ENCODE measurements at places on chromosomes 13 and 19.

DNA sequence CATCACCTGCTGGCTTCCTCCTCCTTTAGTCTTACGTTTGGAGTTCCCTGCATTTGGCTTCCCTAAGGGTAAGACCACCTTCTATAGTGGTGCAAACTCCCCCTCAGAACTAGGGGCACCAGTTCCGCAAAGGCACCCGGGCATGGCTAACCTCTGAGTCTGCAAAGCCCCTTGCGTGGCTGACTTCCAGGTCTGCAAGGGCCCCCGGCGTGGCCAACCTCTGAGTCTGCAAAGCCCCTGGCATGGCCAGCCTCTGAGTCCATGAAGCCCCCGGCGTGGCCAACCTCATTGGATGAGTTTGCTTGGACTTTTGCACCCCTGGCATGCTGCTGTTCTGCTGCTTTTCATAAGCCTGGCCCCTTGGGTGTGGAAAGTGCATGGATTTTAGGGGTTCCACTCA, 5.1 kb downstream of the MCF2L start:
- DNase-seq = no peak

- no peak for DNase-seq
Observed at GRCh38 chr13:52899206-52899605, 50.8 kb upstream of the PCDH8 start.

DNA sequence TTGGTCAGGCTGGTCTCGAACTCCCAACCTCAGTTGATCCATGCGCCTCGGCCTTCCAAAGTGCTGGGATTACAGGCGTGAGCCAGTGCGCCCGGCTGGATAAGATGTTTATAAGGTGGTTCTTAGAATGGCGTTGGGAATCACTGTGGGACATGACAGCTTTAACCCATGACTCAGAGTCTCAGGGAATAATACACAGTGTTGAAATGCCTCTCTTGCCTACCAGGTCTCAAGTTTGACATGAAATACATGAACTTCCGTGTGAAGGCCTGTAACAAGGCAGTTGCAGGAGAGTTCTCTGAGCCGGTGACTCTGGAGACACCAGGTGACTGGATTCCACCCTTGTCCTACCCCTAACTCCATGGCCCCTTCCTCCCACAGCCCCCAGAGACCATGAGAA, 12.6 kb downstream of the FSD1 start:
- DNase-seq = no peak

DNA sequence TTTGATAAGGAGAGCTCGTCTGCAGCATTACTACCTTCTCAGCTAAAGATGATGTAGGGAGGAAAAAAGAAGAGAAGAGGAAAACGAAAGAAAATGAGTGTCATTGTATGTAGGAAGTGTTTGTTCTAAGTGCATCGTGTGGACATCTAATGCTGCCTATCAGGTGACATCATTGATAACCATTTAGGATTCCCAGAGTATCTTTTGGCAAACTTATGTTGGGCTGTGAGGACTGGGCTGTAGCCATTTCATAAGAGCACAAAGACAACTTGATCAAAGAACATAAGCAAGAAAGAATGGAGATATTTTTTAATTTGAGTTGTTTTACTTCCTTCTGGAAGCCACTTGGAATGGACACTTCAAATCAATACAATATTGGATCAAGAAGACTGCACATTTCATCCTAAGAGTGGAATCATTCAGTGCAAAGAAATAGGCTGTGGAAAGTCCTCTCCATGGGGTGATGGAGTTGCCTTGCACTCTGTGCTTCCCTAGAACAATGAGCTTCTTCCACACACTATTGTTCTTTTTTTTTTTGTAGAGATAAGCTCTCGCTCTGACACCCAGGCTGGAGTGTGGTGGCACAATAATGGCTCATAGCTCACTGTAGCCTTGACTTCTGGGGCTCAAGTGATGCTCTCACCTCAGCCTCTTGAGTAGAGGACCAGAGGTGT, 52.4 kb upstream of the UBL3 start:
- no peak for DNase-seq

DNA sequence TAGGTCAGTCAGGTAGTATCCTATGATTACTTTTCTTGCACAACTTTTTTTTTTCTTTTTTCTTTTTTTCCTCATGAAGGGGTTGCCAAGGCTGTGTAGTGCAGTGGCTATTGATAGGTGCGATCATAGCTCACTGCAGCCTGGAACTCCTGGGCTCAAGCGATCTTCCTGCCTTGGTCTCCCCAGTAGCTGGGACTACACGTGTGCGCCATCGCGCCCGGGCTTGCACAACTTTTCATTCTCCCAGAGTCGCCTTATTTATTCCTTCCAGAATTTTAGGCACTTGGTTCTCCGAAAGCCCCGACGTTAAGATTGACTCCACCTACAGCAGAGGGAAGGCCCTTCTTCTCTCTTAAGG, 867 bp upstream of the ZNF613 start:
- no peak for DNase-seq

- DNase-seq = no peak
Observed at GRCh38 chr19:48624791-48625723, 5.8 kb downstream of the SPHK2 start.

DNA sequence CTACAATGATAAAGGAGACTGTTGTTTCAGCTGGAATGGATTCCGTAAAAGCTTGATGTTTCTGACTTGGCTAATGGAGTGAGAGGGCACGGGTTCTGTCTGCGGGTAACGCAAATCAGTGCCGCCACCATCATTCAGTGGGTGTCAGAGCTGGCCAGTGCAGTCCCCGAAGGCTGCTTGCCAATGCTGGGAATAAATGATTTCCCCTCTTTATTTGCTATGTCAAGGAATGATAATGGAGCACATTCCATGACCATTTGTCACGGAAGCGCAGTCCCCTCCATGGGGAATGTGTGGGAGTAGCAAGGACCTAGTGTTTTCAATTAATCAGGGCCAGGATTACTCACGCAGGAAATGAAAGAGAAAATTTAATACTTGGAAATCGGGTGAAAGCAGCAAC, 899.3 kb downstream of the UQCRFS1 start:
- no peak for DNase-seq

DNA sequence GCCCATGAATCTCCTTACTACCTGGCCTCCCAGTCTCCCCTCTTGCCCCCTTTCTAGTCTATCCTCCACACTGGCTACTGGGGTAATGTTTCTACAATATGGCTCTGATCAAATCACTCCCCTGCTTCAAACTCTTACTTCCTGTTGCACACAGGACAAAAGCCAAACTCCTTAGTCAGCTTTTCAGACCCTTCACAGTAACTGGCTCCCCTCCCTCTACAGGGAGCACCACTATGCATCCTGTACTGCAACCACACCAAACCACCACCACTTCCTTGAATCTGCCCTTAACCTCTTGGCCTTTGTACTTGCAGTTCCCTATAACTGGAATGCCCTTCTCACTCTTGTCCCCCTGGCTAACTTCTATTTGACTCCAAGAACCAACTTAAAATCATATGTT, 32.2 kb downstream of the DEDD2 start:
- no peak for DNase-seq

- no peak for DNase-seq
Observed at GRCh38 chr13:112073245-112074138, 6.5 kb downstream of the SOX1 start.

GRCh38 chr19:17327068-17327653, 7.5 kb downstream of the ANO8 start:
- no peak for DNase-seq

- DNase-seq = no peak
Observed at GRCh38 chr19:31152906-31153305, 196.3 kb downstream of the TSHZ3 start.

- DNase-seq = no peak
Observed at GRCh38 chr13:30877335-30877734, 28.7 kb upstream of the MEDAG start.

GRCh38 chr19:29277102-29277501, 64.2 kb upstream of the UQCRFS1 start:
- DNase-seq = no peak

DNA sequence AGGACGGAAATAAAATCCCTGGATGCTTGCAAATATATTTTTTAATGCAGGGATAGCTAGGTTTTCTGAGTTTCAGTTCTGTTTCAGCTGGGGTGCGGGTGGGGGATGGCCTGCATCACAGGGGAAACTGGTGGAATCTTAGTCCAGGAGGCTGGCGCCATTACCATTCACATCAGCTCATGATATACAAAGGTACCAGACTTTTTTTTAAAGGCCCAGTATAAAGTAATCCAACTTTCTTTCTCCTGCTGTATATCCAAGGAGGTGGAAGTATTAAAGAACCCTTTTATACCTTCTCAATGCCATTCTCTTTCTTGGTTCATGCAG, 343.8 kb downstream of the KCNRG start:
- no peak for DNase-seq

DNA sequence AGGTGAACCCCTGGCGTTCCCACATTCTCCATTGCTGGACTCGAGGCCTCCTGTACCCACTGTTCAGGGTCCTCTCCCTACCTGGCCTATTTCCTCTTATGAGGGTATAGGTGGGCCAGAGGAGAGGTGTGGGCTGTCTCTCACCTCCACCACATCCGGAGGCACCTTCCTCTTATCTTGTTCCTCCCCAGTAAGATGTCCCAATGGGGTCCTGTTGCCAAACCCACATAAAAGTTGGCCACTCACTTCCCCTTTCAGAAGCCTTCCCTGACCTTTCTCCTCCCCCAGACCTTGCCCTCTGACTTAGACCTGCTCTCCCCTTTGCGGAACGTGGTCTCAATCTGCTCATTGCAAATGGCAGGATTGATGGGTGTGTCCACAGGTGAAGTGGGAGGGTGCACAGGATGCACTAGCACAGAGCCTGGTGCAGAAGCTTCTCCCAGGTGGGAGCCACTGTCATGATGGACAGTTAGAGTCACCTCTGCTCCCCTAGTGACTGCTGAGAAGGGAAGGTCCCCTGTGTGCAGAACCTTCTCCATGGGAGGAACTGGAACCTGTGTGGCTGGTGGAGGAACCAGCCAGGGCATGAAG, 1.3 kb downstream of the CYP4F3 start:
- DNase-seq = no peak

DNA sequence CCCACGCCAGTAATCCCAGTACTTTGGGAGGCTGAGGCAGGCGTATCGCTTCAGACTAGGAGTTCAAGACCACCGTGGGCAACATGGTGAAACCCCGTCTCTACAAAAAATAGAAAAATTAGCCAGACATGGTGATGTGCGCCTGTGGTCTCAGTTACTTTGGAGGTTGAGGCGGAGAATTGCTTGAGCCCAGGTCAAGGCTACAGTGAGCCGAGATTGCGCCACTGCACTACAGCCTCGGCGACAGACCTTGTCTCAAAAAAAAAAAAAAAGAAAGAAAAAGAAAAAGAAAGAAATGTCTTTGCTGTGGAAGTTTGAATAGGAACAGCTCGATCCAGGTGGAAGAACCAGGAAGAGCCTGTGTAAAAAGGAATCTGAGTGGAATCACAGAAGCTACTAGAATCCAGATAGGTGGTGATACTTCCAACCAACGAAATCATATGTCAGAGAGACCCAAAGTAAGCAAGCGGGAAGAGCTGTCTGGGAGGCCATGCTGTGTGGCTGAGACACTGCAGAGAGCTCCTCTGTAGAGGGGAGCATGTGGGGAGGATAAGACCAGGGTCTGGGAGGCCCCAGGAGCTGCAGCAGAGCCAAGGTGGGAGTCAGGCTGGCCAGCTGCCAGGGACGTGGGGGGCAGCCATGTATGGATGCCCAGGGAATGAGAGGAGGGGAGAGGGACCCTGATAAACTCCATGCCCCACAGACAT, 21.1 kb downstream of the LATS2 start:
- no peak for DNase-seq

DNA sequence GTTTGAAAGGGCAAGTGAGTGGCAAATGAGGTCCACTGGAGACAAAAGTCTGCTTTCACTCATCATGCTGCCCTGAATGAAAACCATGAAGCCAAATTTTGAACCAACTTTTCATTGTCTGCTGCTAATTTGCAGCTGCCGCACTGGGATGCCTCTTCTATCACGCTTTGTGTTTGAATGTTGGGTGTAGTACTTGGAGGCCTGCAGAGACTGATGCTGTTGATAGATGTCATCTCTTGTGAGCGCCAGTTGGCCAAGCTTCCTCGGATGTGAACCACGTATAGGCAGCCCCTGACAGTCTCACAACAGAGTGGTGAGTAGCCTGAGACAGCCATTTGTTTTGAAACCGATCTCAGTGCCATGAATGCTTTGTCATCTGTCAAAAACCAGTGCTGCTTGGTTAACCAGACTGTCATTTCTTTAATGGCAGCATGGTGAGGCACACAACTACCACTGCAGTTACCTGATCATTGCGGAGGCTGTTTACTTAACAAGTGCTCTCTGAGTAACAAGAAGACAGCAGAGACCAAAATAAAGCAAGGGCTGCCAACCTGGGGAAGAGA, 31.2 kb upstream of the SLC10A2 start:
- DNase-seq = peak; percentile 76

GRCh38 chr19:16417660-16418596, 53.8 kb downstream of the EPS15L1 start:
- DNase-seq = peak; percentile 61

GRCh38 chr13:52383366-52383765, 22.6 kb downstream of the THSD1 start:
- no peak for DNase-seq

GRCh38 chr19:38190061-38190460, 34.0 kb downstream of the DPF1 start:
- DNase-seq = no peak

GRCh38 chr13:109599901-109600657, 186.3 kb downstream of the IRS2 start:
- DNase-seq = no peak

- no peak for DNase-seq
Observed at GRCh38 chr19:48874303-48875135, 2.3 kb downstream of the PPP1R15A start.

DNA sequence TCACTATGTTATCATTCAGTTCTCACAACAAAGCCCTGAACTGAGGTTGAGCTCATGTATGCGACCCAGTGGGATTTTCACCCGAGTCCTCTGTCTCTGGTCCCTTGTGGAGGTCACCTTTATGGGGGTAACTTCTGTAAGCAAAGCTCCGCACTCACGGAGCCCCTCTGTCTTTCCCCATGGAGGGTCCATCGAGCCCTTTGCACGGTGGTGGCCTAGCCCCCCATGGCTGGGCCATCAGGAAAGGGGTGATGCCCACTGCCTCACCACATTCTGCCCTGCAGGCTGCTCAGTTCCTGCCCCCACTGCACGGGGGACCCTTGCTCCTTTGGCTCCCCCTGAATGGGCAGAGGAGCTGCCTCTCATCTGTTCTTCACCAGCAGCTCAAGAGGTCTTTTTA, 39.6 kb downstream of the CHST8 start:
- no peak for DNase-seq

DNA sequence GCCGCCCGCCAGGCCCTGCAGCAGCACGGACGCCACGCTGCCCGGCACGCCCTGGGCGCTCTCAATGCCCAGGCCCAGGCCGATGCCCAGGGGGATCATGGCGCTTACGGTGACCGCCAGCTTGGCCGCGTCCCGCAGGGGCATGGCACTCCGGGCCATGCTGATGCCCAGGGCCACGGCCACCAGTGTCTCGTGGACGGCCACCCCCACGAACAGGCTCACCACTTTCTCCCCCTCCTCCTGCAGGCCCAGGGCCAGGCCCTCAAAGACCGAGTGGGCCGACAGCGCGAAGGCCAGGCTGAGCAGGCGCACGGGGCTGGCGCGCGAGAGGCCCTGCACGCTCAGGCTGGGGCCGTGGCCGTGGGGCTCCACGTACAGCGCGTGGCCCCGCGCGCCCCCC, 6.9 kb downstream of the SLC39A3 start:
- no peak for DNase-seq

- no peak for DNase-seq
Observed at GRCh38 chr19:42816894-42817293, 51.4 kb upstream of the PSG8 start.

GRCh38 chr13:92122186-92122853, 723.9 kb downstream of the GPC5 start:
- no peak for DNase-seq
